Activated CD8-positive, alpha-beta memory T cell treated with anti-CD3 and anti-CD28 coated beads, Interleukin-2, amount 50 U/mL, for 4 hours (primary cell): ENCODE measurements at places on chromosomes 1 and 21.

DNA sequence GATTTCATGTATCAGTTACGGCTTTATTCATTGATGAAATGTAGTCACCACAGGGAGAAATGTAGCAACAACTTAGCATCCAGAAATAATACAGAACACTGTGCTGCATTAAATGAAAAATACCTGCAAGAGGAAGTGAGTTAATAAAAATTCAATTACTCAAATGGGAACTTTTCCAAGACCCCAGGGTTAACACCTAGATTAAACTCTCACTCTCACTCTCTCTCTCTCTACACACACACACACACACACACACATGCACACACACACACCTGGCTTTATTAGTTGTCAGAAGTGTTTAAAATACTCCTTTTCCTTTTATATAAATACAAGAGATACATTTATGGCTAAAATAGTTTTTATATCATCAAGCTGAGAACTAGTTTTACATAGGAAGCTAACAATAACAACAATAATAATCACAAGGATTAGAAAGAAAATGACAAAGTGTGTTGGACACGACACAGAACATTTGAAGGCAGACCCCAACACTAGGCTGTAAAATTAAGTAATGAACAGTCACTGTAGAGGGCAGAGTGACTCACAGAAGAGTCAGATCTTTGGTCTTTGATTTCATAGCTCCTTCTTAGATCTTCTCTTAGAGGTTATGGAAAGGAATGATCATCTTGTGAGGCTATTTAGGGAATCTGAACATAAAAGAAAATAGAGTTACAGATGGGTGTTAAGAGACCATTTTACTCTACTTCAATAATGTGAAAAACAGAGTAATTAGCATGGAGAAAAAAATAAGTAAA lies 1266.0 kb upstream of the ADGRL2 start:
- no peak for DNase-seq

GRCh38 chr21:32578107-32578691 lies 7.1 kb downstream of the TCP10L start:
- DNase-seq = no peak

GRCh38 chr1:229296541-229296941 lies 25.6 kb downstream of the RAB4A start:
- no peak for DNase-seq

DNA sequence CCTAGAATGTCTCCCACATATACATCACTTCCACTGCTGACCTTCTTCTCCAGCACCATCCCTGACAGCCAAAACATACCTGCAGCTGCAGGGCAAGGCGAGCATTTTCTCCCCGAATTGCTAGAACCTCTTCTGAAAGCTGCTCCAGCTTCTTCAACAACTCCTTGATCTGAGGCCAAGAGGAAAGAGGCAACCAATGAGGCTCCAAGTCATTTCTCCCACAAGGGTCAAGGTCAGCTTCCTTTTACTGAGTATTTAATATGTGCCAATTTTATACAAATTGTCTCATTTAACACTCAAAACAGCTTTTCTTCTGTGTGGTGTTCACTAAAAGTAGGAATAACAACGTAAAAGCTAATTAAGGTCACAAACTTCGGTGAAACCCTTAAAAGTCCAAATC lies 9.4 kb upstream of the PIAS3 start:
- no peak for DNase-seq

- peak; percentile 39 for DNase-seq
Measured at GRCh38 chr1:11736746-11737639, 1.1 kb downstream of the AGTRAP start.

GRCh38 chr1:83905315-83905907 lies 93.5 kb downstream of the TTLL7 start:
- no peak for DNase-seq

DNA sequence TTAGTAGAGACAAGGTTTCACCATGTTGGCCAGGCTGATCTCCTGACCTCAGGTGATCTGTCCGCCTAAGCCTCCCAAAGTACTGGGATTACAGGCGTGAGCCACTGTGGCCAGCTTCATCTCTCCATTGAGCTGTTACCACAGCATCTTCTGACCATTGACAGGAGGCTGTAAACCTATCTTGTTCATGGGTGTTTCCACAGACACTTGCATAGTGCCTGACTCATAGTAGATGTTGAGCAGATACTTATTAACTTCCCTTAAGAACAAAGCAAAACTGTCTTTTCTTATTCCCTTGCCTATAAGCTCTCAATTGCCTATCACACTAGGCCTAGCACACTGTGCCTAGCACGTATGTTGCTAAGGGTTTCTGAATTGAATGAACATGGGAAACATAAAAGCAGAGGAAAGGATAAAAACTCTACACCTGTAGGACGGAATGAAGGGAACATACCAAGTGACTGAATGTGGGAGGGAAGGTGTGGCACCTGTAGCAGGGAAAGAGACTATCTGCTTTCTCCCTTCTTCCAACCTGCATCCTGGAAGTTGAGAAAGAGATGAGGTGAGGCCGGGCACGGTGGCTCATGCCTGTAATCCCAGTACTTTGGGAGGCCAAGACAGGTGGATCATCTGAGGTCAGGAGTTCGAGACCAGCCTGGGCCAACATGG lies 1.2 kb upstream of the C1orf54 start:
- DNase-seq = no peak

DNA sequence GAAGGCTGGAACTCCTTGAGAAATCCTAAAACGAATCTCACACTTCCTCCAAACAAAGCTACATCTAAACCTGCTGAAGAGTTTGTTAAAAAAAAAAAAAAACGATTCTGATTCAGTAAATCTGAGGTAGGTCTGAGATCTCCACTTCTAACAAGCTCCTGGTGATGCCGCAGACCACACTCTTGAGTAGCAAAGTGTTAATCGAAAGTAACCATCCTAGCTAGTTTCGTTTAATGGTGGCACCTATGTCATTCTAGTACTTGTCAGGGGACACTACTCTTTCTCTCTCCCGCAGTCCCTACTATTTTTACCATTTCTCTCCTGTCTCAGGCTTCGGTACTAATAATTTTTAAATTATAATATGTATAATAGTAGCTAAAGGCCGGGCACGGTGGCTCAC lies 2.1 kb downstream of the CLCC1 start:
- DNase-seq = no peak
